ENCODE measurements at places on chromosomes 16 and 17.

- no peak for DNase-seq
Measured at GRCh38 chr16:17989255-17989654, 347.3 kb downstream of the NPIPA8 start.

DNA sequence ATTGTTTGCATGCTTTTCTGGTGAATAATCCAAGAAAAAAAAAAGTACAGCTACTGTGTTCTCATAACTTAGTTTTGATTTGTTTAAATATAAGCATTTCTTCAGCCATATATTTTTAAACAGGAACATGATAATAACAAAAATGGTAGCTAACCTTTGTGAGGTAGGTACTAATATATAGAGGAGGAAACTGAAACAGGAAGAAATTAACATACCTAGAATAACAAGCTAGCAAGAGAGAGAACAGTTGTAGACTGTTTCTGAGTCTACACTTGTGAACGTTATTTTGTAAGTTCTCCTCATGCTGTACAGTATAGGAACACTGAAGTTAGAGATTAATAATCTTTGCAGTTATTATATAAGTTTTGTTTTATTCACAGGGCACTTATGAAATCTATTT, 49.3 kb downstream of the NSRP1 start:
- no peak for DNase-seq

DNA sequence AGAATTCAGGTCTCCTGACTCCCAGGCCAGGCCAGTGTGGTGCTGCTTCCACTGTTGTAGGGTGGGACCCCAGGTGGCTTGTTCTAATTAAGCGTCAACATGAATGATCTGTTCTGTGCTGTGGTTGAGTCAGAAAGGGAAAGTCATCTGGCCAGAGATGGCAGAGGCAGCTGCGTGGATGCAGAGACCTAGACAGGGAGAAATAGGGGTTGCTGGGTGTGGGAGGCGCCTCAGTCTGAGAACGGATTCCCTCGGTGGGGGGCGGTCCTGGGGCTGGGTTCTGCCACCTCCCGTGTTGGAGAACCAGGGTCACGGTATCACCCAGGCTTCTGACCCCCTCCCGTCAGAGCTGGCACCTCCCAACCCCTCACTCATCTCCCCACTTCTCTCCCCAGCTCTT, 5.6 kb downstream of the FBRS start:
- DNase-seq = no peak

DNA sequence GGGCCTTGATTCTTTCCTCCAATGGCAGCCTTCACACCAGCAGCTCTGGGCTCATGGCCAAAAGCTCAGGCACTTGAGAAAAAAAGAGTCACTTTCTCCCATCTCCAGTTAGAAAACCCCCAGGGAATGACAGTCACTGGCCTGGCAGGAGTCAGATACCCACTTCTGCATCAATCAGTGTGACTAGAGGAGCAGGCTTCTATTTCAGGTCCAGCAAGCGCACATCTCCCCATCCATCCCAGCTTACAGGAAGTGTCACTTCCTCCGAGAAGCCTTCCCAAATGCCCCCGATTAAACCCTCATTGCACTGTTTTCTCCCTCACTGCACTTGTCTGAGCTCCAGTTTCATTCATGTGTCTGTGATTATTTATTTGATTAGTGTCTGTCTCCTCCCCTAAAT, 30.4 kb upstream of the CCL1 start:
- DNase-seq = peak; percentile 4

- DNase-seq = no peak
Measured at GRCh38 chr17:13558588-13558987, 43.1 kb downstream of the HS3ST3A1 start.

DNA sequence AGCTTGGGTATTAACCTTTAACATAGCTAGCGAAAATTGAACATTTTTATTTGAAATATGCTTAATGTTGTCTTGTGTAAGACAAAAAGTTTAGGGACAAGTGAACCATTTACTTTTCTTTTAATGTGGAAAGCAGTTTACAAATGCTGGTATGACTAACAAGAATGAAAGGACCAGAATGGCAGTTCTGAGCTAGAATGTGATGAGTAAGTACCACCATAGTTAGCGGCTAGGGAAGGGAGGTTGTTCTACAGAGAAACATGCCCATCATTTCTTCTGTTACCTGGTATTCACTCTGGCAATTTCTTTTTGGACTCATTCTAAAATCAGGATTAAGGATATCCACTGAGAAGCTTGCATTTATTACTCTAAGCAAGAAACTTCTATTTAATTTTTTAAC, 121.1 kb downstream of the WWOX start:
- DNase-seq = no peak

- no peak for DNase-seq
Measured at GRCh38 chr16:12627394-12627793, 176.3 kb downstream of the CPPED1 start.

DNA sequence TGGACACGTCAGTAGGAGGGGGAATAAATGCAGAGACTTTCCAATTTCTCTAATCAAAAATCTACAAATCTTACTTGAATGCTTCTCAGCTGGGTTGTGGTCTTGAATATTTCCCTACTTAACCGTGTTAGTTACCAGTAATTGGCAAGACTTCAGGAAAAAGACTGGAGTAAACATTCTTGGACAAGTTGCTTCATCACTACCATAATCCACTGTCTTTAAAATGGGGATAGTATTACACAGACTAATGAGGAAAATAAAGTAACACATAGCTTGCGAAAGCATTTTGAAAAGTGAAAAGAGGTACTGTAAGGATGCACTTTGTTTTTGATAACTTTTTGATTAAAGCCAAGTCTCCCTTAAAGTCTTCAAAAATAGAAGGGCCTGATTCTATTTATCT, 18.4 kb downstream of the MYH1 start:
- no peak for DNase-seq

GRCh38 chr17:79043191-79043930, 19.4 kb downstream of the C1QTNF1 start:
- no peak for DNase-seq

DNA sequence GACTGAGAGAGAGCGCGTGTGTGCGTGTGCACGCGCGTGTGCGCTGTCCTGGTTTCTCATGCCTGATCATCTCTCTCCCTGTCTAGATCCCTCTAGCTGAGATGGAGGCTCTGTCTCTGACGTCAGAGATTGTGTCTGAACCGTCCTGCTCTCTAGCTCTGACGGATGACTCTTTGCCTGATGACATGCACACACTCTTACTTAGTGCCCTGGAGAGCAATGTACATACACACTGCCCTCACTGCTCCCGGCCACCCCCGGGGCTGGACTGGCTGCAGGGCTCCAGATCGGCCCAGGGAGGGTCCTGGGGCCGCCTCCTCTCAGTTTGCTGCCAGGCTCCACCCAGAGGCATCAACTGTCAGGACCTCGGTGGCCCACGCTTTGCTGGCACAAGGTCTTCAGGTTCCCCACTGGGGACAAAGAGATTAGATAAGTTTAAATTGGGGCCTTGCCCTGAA, 13.1 kb upstream of the ABCC3 start:
- DNase-seq = no peak

- no peak for DNase-seq
Measured at GRCh38 chr17:39547713-39548478, 59.8 kb downstream of the NEUROD2 start.

GRCh38 chr16:61934601-61935000, 101.6 kb downstream of the CDH8 start:
- no peak for DNase-seq

DNA sequence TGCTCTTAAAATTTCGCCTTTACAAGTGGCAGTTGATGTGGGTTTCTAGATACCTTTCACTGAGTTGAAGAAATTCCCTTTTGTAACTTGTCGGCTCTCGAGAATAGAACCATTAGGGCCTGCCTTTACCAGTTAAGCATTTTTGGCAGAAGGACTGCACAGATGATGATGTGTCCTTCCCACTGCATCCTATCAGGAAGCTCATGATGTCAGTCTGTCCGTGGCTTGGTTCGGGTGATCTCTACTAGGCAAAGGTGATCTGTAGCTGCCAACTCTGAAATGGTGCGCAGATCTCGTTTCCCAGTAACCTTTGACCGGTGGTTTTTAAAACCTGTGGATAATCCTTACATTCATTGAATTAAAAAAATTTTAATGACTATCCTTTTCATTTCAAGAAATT, 49.7 kb downstream of the ZNRF1 start:
- DNase-seq = no peak

DNA sequence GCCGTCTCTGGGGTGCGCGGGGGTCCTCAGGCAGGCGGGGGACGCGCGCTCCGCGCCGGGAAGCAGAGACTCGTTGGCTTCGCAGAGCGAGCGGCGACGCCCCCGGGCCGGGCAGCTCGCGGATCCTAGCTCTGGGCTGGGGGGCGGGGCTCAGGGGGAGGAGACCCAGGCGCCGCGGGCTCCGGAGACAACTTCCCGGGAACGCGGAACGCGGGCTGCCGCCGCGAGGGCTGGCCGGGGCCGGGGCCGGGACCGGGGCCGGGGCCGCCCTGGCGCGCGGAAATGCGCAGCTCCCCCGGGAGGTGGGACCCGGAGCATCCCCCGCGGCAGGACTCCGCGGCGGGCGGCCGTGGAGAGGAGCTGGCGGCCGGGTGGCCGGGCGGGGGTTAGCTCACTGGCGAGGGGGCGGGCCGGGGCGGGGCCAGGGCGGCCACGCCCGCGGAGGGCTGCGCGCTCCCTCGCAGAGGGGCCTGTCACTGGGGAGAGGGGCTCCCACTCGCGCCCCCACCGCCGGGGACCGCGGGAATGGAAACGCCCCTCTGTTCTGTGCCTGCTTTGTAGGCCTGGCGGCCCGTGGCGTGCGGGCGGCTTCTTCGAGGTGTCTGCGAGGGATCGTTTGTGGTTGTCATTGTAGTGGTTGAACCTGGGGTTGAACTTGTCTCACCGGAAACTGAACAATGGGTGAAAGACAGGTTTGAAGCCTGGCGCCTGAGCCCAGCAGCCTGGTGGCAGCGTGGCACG, at the start of gene GAS7:
GAS7 (minus strand) TSS at position 98 of the 741 bp plus-strand sequence.
- DNase-seq = no peak

DNA sequence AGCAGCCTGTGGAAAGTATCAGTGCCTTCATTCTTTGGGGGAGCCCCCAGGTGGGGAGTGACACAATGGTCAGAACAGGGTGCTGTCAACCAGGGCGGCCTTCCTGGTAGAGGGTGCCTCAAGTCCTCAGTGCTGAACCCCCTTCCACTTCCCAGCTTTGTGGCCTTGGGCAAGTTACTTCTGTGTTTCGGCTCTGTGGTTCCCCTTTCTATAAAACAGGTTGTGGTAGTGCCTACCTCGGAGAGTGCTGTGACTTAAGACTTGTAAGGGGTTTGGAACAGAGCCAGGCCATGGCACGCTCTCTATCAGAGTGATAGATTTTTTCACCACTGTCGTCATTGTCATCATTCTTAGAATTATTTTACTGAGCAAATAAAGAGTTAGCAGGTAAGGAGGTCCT, 141.1 kb downstream of the CCDC182 start:
- no peak for DNase-seq

- DNase-seq = no peak
Measured at GRCh38 chr16:75456971-75457370, 7.5 kb downstream of the TMEM170A start.

GRCh38 chr17:29734640-29735039, 111.9 kb upstream of the CORO6 start:
- DNase-seq = no peak

Measured in NCI-H1092 (cell line).